ENCODE measurements at places on chromosomes 16 and 17. TPM values are rescaled to one million over a fixed set of nuclear protein-coding genes. Genes with fewer than 3 reads are reported as not detected.

MILR1 gene
- 6.6 TPM for total RNA-seq

SYT17 gene
- 0.55 TPM for total RNA-seq

CACNG1 gene
- not detected for total RNA-seq

AGRP gene
- not detected for total RNA-seq

TRIM47 gene
- 173 TPM for total RNA-seq

EXOC3L1 gene
- 0.50 TPM for total RNA-seq

TBC1D3D gene
- not detected for total RNA-seq

CIBAR2 gene
- total RNA-seq, result not detected

TEKT1 gene
- not detected for total RNA-seq

SLC38A8 gene
- total RNA-seq, result not detected

ADAP2 gene
- total RNA-seq, result 3.2 TPM

SPATA20 gene
- 97.7 TPM for total RNA-seq

EIF3CL gene
- 70.4 TPM for total RNA-seq

C16orf46 gene
- total RNA-seq, result 2.0 TPM

ORAI3 gene
- total RNA-seq, result 46.4 TPM

C1QTNF1 gene
- 6.5 TPM for total RNA-seq

MT2A gene
- total RNA-seq, result 137 TPM

CCDC200 gene
- total RNA-seq, result not detected

PTGES3L gene
- 0.43 TPM for total RNA-seq

OSGIN1 gene
- 10.6 TPM for total RNA-seq

MSL1 gene
- total RNA-seq, result 64.3 TPM

KRT12 gene
- total RNA-seq, result not detected

GUCY2D gene
- total RNA-seq, result not detected

EFNB3 gene
- 7.6 TPM for total RNA-seq

IGFBP4 gene
- 2.9 TPM for total RNA-seq

PLA2G10 gene
- total RNA-seq, result not detected

SKAP1 gene
- total RNA-seq, result not detected

ADAD2 gene
- total RNA-seq, result not detected

GRAPL gene
- not detected for total RNA-seq

VTN gene
- total RNA-seq, result 0.43 TPM

GPR179 gene
- not detected for total RNA-seq

WFIKKN1 gene
- not detected for total RNA-seq

AOC2 gene
- total RNA-seq, result 0.10 TPM

CCL4L2 gene
- total RNA-seq, result not detected

SLFN12 gene
- total RNA-seq, result 37.4 TPM
